Activated T-helper 1 cell treated with anti-CD3 and anti-CD28 coated beads, Interleukin-2, amount 50 U/mL, for 16 hours (primary cell): ENCODE measurements at places on chromosomes 4 and X.
A peak's percentile ranks its signal among the peaks of the same experiment; 100 is the strongest.

- DNase-seq: no peak
These were observed 160.3 kb upstream of the GPC4 start for GRCh38 chrX:133575501-133576136.

- DNase-seq: no peak
These were observed 72.4 kb upstream of the TNIP3 start for GRCh38 chr4:121236353-121237068.

DNA sequence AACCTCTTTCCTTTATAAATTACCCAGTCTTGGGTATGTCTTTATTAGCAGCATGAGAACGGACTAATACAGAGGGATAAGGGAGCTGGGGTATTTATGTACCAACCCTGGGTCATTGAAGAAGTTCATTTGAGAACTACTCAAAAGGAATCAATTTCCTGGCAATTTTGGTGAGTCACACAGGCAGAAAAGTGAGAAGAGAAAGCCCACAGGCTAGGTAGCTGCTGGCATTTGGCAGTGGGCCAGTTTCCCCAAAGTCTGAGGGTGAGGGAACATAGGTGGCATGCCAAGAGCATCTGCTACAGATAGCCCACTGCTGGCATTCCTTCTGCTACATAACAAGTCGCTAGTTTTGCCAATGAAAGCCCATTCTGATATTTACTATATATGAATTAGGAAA, 411.2 kb downstream of the MID1IP1 start:
- DNase-seq: no peak

- DNase-seq: no peak
These were observed 120.3 kb downstream of the RASL11B start for GRCh38 chr4:52982255-52982945.

DNA sequence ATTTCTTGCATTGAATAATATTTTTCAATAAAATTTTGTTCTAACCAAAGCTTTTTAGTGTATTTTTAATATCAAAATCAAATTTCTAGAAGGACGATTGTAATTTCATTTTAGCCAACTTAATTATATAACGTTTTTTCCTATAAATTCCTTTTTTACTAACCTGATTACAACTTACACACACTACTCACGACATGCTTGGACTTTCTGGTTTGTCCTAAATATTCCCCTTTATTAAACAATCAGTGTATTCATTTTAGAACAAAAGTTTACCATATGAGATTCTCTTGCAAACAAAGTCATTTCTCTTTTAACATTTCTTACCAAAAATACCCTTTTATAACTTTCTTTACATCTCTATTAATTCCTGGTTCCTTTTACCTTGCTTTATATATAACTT, 173.7 kb downstream of the PWWP3B start:
- DNase-seq: no peak

DNA sequence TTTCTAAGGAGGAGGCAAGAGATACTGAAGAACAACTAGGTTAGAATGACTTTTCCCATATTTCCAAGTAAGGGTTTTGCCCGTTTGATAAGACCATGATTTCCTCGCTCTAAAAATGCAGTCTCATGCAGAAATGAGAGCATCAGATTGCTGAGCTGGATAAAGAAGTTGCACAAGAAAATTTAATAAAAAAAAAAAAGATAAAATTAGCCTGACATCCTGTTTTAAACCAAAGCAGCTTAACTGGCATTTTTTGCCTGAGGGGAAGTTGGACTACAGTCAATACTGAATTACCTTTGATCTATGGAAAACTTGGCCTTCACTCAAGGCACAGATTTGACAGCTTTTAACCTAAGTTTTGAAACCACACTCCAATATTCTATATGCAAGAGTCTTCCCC, 208.4 kb downstream of the GASK1B start:
- DNase-seq: no peak

DNA sequence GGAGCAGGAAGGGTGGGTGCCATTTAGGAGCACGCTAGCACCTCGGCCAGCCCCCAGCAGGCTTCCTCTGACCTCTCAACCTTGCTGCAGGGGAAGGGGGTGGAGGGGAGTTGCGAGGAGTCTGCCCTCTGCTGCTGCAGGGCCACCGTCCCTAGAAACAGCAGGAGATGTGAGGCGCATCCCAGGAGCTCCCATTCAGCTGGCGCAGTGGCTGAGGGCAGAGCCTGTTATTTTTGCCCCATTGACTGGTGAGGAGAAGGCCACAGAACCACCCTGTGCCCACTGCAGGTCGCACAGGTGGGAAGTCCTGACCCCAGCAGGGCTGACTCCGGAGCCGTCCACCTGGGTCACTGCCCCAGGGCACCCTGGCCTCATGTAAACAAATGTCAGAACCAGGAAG, 8.0 kb downstream of the PDE6B start:
- DNase-seq: no peak

- peak; percentile 12 for DNase-seq
These were observed 723 bp downstream of the DHX15 start for GRCh38 chr4:24583451-24584210.
